ENCODE measurements at places on chromosomes 7 and 10.
A peak's percentile ranks its signal among the peaks of the same experiment; 100 is the strongest.

- H3K36me3 ChIP-seq = no peaks in the 10 kb centered on the region
- no peaks in the 10 kb centered on the region for H3K4me1 ChIP-seq
- no peak for DNase-seq
- H3K27ac ChIP-seq = no peak overlapping the region
Observed at GRCh38 chr7:67738958-67739357, 742.3 kb downstream of the TYW1 start.

GRCh38 chr7:22083704-22084240 is 138.1 kb upstream of the CDCA7L start:
- H3K4me3 ChIP-seq = peak overlapping the region; percentile 90
- no peak for DNase-seq
- peaks cover 31% of the 10 kb centered on the region for H3K27me3 ChIP-seq
- no peak overlapping the region for H3K27ac ChIP-seq

DNA sequence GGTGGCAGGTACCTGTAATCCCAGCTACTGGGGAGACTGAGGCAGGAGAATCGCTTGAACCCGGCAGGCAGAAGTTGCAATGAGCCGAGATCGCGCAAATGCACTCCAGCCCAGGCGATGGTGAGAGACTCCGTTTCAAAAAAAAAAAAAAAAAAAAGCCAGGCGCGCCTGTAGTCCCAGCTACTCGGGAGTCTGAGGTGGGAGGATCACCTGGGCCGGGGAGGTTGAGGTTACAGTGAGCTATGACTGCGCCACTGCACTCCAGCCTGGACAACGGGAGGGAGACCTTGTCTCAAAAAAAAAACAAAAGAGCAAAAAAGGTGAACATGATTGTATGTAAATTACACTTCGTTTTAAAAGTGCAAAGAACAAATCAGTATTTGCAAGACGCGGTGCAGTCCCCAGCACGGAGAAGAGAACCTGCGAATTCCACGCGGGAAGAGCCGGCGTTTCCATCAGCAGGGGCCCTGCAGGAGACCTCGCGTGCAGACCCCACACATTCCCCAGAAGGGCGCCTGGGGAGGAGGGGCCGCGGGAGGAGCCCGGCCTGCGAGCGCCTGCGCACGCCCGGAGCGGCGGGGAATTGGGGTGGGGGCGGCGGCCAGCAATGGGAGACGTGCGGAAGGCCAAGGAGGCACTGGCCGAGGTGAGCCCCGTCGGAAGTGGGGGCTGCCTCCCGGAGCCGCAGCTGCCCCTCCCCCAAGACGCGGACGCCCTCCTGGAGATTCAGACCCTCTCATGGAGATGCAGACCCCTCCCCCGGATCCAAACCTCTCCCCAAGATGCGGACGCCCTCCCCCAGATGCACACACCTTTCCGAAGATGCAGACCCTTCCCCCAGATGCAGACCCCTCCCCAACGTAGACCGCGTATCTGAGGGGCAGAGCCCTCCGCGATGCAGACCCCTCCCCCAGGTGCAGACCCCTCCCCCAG is 16.7 kb upstream of the SUN1 start:
- H3K36me3 ChIP-seq = no peaks in the 10 kb centered on the region
- H3K27me3 ChIP-seq = peaks cover 19% of the 10 kb centered on the region
- peak; percentile 11 for DNase-seq
- peaks cover 64% of the 10 kb centered on the region for H3K4me1 ChIP-seq
- H3K27ac ChIP-seq = no peak overlapping the region

DNA sequence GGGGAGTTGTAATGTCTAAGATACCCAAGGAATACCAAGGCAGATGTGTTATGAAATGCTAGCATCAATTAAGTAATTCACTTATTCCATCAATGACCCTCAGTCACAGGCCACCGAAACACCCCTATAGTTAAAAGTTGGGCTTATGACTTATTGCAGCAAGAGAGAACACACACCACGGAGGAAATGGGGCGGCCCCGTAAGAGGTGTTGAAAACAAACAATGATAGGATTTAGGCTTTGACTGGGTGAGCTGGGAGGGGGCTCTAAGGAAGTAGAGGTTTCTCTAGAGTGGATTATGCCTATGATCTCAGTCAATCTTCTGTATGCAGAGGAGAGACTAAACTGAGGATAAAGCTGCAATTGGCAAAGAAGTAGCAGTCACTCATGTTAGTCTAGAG is 45.4 kb upstream of the PRKCQ start:
- H3K27ac ChIP-seq = no peak overlapping the region
- H3K4me1 ChIP-seq = peaks cover 13% of the 10 kb centered on the region
- H3K4me3 ChIP-seq = no peak overlapping the region
- H3K27me3 ChIP-seq = no peaks in the 10 kb centered on the region
- no peak for DNase-seq

DNA sequence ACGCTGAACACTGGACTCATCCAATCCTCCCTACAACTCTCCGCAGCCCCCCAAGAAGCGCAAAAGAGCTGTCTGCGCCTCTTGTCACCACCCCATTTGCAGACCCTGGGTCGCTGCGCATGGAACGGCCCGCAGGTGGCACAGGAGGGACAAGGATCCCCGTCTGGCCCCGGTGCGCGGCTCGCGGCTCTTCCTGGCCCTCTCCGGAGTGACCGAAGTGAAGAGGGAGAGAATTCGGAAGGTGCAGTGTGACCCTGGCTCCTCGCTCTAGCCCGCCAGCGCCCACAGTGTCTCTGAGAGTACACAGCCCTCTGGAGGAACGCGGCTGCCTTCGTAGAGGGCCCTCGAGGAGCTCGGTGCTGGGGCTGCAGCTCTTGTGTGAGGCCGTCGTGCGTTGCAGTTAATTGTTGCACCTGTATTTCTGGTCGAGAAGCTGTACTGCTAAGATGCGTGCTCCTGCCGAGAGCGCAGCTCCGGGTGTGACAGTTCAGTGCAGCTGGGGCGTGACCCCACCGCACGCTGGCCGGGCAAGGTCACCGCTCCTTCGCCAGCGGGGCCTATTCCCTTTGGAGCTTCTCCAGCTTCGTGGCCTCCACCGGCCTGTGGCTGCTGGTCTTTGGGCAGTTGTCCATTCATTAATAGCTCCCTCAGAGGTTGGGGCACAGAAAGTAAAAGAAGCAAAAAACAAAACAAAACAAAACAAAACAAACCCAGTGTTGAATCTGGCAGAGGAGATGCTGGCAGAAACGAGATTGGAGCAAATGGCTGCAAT is 119.0 kb downstream of the SEC23IP start:
- H3K27me3 ChIP-seq = peaks cover 28% of the 10 kb centered on the region
- no peak overlapping the region for H3K27ac ChIP-seq
- DNase-seq = no peak
- H3K4me1 ChIP-seq = no peaks in the 10 kb centered on the region
- no peaks in the 10 kb centered on the region for H3K36me3 ChIP-seq

DNA sequence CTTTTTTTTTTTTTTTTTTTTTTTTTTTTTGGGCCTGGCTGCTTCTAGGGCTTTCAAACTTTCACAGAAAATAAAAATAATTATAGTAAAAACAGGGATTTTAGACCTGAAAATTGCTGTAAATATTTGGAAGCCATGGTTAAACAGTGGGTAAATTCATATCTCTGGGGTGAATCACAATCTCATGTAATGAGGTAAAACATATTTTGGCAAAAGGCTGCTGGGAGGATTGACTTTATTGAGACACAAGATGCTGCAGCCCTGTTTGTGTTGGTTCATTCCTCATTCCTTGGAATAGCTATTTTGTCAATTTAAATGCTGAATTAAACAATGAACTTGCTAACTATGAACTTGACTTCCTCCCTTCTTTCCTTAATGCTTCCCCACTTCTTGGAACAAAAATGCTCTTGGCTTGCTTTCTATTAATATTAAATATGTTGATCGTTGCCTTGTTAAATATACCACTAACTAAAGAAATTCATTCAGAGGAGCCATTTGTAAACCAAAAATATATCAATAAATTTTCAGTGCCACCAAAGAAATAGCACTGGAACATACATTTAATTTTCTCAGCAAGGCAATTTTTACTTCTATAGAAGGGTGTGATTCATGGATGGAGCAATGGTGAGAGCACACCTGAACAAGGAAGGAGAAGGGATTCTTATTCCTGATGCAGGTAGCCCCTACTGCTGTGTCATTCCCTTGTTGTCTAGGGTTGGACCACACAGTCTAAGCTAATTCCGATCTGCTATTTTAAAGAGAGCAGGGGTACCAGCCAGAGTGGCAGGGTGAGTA is 24.6 kb downstream of the AGK start:
- H3K4me3 ChIP-seq = no peak overlapping the region
- no peak overlapping the region for H3K27ac ChIP-seq
- no peak for DNase-seq
- H3K36me3 ChIP-seq = peaks cover 33% of the 10 kb centered on the region

- H3K4me3 ChIP-seq = no peak overlapping the region
- DNase-seq = no peak
- peaks cover 32% of the 10 kb centered on the region for H3K27me3 ChIP-seq
- peaks cover 20% of the 10 kb centered on the region for H3K4me1 ChIP-seq
- H3K36me3 ChIP-seq = no peaks in the 10 kb centered on the region
Observed at GRCh38 chr10:88118729-88119128, 255.3 kb downstream of the PTEN start.

DNA sequence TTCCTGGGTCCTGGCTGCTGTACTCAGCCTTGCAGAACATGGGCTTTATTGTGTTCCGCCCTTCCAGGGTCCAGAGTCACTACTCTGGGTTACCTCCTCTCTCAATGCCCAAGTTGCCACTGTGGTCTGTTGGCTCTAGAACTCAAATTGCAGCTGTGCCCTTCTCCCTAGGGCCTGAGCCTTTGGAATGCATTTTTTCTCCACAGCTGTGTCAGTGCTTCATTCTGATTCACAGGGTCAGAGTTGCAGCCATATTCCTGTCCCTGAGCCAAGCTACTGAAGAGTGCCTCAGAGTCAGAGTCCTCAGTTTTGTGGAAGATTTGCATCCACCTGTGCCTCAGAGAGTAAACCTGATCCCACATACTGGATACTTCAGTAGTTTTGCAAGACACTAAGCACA is 167.5 kb downstream of the ITGB1 start:
- peaks cover 6% of the 10 kb centered on the region for H3K36me3 ChIP-seq
- H3K27ac ChIP-seq = no peak overlapping the region
- H3K4me1 ChIP-seq = no peaks in the 10 kb centered on the region
- H3K27me3 ChIP-seq = no peaks in the 10 kb centered on the region

DNA sequence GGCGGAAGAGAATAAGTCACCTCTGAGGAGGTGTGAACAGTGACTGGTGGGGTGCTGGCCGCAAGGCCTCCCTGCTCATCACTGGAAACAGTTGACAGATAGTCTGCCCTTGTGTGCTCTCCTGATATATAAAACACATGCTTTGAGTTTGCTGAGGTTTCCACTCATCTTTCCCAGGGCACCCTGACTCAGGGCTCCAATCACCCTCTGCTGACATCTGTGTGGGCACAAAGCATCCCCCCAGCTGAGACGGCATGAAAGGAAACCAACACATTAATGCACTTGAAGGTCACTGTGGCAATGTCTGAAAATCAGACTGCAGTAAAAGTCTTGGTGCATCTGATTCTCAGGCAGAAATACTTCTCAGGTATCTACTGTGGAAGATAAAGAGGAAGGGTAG is 49.8 kb downstream of the EPDR1 start:
- H3K27ac ChIP-seq = no peak overlapping the region
- H3K27me3 ChIP-seq = no peaks in the 10 kb centered on the region
- H3K4me1 ChIP-seq = peaks cover 6% of the 10 kb centered on the region
- H3K36me3 ChIP-seq = no peaks in the 10 kb centered on the region

GRCh38 chr10:64519427-64519826 is 998.2 kb downstream of the REEP3 start:
- H3K27me3 ChIP-seq = no peaks in the 10 kb centered on the region
- DNase-seq = no peak
- no peak overlapping the region for H3K27ac ChIP-seq
- H3K4me1 ChIP-seq = no peaks in the 10 kb centered on the region
- H3K36me3 ChIP-seq = no peaks in the 10 kb centered on the region
- H3K4me3 ChIP-seq = no peak overlapping the region

DNA sequence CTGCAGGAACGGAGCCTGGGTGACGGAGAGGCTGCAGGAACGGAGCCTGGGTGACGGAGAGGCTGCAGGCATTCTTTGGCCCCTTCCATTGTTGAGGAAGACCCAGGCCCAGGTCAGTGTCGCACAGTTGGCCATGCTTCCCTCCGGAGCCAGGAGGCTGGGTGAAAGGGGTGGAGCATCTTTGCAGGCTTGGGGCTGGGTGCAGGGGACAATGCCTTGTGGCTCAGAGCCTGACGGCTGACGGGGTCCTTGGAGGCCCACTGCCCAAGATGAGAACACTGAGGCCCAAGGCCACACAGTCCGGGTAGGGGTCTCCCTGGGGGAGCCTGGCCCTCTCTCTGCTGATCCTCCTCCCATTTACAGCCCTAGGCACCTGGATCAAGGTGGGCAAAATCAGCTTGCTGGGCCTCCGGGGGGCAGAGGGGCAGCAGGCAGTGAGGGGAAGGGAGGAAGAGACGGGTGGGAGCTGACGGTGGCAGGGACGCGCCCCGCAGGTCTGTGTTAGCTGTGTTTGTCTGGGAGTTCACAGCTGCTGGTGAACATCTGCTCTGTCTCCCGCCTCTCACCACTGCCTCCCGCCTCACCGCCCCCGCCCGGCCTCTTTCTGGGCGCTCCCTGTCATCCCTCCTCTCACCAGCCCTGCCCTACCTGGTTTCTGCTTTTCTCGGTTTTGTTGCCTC is 30.6 kb upstream of the PCBD1 start:
- no peaks in the 10 kb centered on the region for H3K4me1 ChIP-seq
- H3K4me3 ChIP-seq = no peak overlapping the region
- H3K27ac ChIP-seq = no peak overlapping the region
- no peak for DNase-seq
- no peaks in the 10 kb centered on the region for H3K36me3 ChIP-seq

- no peaks in the 10 kb centered on the region for H3K4me1 ChIP-seq
- no peak for DNase-seq
- H3K27me3 ChIP-seq = no peaks in the 10 kb centered on the region
- H3K4me3 ChIP-seq = no peak overlapping the region
Observed at GRCh38 chr7:4500812-4501211, 181.3 kb upstream of the FOXK1 start.
